Endodermal cell (in vitro differentiated cells): ENCODE measurements at places on chromosomes 11 and 22. TPM values are rescaled to one million over a fixed set of nuclear protein-coding genes. Genes with fewer than 3 reads are reported as not detected.

DNA sequence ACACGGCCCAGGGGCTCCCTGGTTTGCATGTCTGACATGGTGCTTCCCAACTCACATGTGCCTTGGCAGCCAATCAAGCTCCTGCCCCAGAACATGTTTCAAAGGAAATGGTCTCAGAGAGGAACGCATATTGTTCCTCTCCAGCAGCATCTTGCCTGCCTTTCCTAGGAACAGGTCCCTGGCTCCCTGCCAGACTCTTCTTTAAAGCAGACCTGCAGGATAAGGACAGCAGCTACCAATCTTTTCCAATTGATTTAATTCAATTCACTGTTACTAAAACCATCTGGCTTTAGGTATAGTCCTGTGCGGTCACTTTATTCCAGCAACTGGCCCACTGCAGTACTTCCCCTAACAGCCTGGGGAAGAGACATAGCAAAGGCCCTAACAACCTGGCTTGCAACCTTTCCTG lies 79.9 kb downstream of the AMBRA1 start:
- H3K27me3 ChIP-seq = no peaks in the 10 kb centered on the region
- H3K4me1 ChIP-seq = peaks cover 3% of the 10 kb centered on the region
- H3K36me3 ChIP-seq = peaks cover 38% of the 10 kb centered on the region
- DNase-seq = no peak
- H3K27ac ChIP-seq = no peak overlapping the region

DNA sequence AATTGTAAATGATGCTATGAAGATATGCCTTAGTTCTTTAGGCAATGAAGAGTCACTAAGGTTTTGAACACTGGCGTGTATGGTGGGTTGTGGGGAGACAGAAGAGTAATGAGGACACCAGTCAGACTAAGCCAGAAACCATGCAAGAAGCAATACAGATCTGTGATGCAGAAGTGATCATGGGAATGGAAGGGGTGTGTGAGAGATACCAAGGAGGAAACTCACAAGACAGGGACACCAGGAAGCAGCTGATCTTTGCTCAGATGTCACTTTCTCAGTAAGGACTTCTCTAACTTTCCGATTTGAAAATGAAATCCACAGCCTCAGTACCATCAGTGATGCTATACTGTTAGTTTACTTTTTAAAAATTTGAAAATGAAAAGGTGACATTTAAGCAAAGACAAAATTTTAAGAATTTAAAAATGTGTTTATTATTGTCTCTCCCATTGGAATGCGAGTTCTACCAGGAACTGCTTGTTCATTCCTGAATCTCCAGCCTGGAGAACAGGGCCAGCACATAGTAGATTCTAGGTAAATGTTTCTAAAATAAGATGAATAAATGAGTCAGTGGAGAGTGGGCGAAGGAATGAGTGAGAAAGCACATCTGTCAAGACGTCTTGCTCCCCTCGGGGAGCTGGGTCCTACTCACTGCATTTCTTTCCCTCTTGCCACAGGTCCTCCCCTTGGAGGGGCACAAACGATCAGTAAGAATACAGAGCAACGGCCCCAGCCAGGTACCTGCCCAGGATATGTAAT lies 60.4 kb downstream of the KCNJ1 start:
- H3K27me3 ChIP-seq = no peaks in the 10 kb centered on the region
- no peaks in the 10 kb centered on the region for H3K4me1 ChIP-seq
- no peak for DNase-seq
- no peak overlapping the region for H3K27ac ChIP-seq

- peak; percentile 80 for DNase-seq
- no peak overlapping the region for H3K4me3 ChIP-seq
- H3K27ac ChIP-seq = no peak overlapping the region
- H3K27me3 ChIP-seq = no peaks in the 10 kb centered on the region
These were observed 455.3 kb downstream of the SOX6 start for GRCh38 chr11:15901054-15901453.

Gene PHETA2
- total RNA-seq = 8.0 and 8.1 TPM in 2 replicates

GRCh38 chr11:2846056-2846455 lies 39.5 kb downstream of the CDKN1C start:
- no peaks in the 10 kb centered on the region for H3K27me3 ChIP-seq
- H3K27ac ChIP-seq = no peak overlapping the region
- no peak for DNase-seq
- no peak overlapping the region for H3K4me3 ChIP-seq
- H3K4me1 ChIP-seq = no peaks in the 10 kb centered on the region
- H3K36me3 ChIP-seq = no peaks in the 10 kb centered on the region

Gene SMC1B
- 0.11 to 0.21 TPM (median 0.12 TPM) in 3 replicates for total RNA-seq

DNA sequence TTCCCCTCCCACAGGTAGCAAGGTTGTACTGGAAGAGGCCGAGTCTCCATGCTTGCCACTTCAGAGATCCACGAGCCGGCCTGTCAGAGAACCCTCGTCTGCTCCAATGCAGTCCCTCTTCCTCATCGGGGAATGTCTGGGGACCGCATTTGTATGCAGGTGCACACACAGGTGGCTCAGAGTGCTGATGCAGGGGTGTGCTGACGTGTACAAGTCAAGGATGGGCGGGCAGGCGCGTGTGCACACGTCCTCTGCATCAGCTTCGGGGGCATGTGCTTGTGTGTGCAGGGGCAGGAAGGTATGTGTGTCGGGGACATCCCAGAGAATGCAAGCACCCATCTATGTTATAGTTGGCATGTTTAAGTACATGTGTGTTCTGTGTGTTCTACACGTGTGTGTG lies 49.4 kb downstream of the ELFN2 start:
- H3K4me3 ChIP-seq = no peak overlapping the region
- no peaks in the 10 kb centered on the region for H3K27me3 ChIP-seq
- no peak overlapping the region for H3K27ac ChIP-seq
- H3K36me3 ChIP-seq = no peaks in the 10 kb centered on the region
- no peak for DNase-seq

DNA sequence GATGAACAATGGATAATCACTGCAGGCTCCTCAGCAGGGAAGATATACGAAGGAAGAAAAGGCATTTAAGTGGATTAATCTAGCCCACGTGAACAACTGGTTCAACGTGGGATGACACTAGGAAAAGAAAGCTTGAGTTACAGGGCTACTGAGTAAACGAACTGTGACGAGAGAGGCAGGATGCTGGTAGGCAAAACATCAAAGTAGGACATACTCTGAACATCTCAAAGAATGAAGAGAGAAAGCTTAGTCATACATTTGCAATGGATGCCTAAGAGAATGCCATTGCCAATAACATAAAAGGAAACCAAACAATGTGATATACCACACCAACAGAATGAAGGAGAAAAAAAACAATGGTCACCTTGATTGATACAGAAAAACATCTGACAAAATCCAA lies 12.9 kb downstream of the USP28 start:
- no peak for DNase-seq
- no peaks in the 10 kb centered on the region for H3K4me1 ChIP-seq
- H3K27me3 ChIP-seq = no peaks in the 10 kb centered on the region
- peaks cover 23% of the 10 kb centered on the region for H3K36me3 ChIP-seq
- no peak overlapping the region for H3K27ac ChIP-seq

Gene TMPRSS13
- 0.96 to 2.5 TPM (median 2.4 TPM) in 3 replicates for total RNA-seq

DNA sequence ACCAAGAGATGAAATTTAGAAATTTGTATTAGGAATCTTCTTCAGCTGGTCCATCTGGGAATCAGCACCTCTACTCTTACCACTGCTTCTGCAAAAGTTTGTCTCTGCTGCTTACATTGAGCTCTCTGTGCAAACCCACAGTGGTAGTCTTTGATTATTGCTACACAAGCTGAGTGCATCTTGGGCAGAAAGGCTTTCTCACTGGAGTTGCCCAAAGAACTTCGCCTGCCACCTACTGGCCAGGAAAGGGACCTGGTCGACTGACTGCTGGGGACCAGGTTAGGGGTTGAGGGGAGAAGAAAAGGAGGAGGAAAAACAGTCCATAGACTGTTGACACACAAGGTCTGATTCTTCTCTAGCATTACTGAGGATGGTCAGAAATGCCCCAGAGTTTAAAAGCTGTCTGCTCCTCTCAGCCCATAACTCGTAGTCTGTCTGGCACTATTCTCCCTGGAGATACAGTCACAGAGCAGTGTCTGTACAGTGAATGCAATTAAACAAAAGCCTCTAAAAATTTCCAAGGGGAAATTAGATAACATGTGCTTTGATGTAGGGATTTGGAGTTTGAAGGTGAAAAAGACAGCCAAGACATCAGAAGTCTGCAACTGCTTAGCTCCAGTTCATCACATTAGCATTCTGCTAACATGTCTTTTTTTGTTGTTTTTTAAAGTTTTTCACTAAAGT lies 215.0 kb upstream of the CTSC start:
- no peaks in the 10 kb centered on the region for H3K4me1 ChIP-seq
- H3K27ac ChIP-seq = no peak overlapping the region
- no peaks in the 10 kb centered on the region for H3K27me3 ChIP-seq
- DNase-seq = peak; percentile 88
- H3K36me3 ChIP-seq = no peaks in the 10 kb centered on the region

DNA sequence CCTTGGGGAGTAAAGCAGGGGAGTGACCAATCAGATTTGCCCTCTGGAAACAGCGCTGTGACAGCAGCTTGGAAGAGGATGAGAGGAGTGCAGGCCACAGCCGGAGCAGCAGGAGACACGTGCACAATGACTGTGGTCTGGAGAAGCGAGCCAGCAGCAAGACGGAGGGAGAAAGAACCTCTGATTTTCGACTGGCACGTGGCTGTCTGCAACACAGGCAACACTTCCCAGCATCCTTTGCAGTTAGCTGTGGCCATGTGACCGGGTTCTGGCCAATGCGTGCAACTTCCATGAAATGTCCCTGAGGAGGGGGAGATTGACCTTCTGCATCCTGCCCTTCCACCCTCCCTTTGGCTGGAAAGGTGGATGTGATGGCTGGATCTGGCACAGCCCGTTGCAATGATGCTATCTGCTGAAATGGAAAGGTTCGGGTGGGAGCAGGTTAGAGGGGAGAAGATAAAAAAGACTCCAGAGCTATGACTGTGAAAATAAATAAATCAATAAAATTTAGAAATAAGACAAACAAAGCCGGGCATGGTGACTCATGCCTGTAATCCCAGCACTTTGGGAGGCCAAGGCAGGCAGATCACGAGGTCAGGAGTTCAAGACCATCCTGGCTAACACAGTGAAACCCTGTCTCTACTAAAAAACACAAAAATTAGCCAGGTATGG lies 15.6 kb downstream of the PLA2G6 start:
- no peaks in the 10 kb centered on the region for H3K4me1 ChIP-seq
- no peaks in the 10 kb centered on the region for H3K27me3 ChIP-seq
- no peak overlapping the region for H3K4me3 ChIP-seq

DNA sequence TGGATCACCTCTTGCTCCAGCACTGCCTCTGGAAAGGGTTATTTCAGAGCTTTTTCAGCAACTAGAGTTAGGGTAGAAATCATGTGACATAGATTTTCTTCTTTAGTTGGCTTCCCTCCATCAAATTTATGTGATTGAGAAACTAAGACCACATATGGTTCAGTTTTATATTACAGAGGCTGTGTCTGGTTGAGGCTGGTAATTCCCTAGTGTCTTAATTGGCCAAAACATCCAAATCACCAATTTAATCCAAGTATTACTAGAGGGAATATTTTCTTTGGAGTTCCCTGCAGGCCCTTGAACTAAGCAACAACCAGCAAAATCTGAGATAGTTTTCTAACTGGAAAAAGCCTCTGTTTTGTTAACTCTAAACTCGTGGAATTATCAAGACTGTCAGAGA lies 136.3 kb downstream of the ARHGAP42 start:
- no peak overlapping the region for H3K4me3 ChIP-seq
- H3K4me1 ChIP-seq = peaks cover 35% of the 10 kb centered on the region
- no peak for DNase-seq
- H3K36me3 ChIP-seq = peaks cover 12% of the 10 kb centered on the region
- H3K27ac ChIP-seq = no peak overlapping the region

Gene KRTAP5-7
- total RNA-seq = not detected in 2 replicates

- H3K4me3 ChIP-seq = peak overlapping the region; percentile 88
These were observed 499 bp downstream of the ATL3 start for GRCh38 chr11:63670433-63671321.

Gene LGALS12
- total RNA-seq = 11.2 and 15.9 TPM in 2 replicates

Gene OSBPL5
- total RNA-seq = 4.8 and 7.0 TPM in 2 replicates

- DNase-seq = peak; percentile 67
- peak overlapping the region; percentile 90 for H3K4me3 ChIP-seq
- H3K36me3 ChIP-seq = peaks cover 42% of the 10 kb centered on the region
- peaks cover 3% of the 10 kb centered on the region for H3K4me1 ChIP-seq
These were observed 1.2 kb downstream of the CAPRIN1 start for GRCh38 chr11:34052608-34053160.

DNA sequence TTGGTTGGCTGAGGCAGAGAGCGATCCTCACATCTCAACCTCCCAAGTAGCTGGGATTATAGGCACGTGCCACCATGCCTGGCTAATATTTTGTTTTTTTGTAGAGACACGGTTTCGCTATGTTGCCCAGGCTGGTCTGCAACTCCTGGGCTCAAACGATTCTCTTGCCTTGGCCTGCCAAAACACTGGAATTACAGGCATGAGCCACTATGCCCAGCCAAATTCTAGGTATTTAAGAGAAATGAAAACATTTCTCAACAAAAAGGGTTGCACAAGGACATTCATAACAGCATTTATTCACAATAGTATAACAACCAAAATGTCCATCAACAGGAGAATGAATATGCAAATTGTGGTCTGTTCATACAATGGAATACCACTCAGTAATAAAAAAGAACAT lies 31.7 kb upstream of the RBX1 start:
- H3K4me1 ChIP-seq = no peaks in the 10 kb centered on the region
- H3K4me3 ChIP-seq = no peak overlapping the region
- peaks cover 68% of the 10 kb centered on the region for H3K36me3 ChIP-seq

- DNase-seq = no peak
- H3K4me1 ChIP-seq = no peaks in the 10 kb centered on the region
- no peaks in the 10 kb centered on the region for H3K36me3 ChIP-seq
- H3K4me3 ChIP-seq = no peak overlapping the region
- H3K27me3 ChIP-seq = no peaks in the 10 kb centered on the region
These were observed 278.5 kb upstream of the CCDC179 start for GRCh38 chr11:23138761-23139160.

Gene NNMT
- not detected in 2 replicates for total RNA-seq
